ENCODE measurements at places on chromosomes 3 and 15.

DNA sequence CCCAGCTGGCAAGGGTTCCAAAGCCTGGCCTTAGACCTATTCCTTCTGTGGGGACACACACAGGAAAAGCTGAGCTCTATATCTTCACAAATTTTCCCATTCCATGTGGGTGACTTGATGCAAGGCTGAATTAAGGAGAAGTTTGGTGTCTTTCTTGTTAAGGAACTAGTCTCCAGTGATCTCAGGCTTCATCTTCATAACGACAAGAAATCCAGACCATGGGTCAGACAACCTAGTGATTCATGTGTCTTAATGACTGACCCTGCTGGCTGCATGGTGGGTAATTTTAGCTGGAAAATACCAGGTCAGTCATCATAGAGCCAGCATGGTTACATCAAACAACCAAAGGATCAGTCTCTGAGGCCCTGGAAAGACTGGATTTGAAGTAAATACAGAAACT, 112.7 kb upstream of the SLC4A7 start:
- no peak for DNase-seq

GRCh38 chr3:109242187-109242523, 74.2 kb downstream of the DPPA2 start:
- DNase-seq = no peak

DNA sequence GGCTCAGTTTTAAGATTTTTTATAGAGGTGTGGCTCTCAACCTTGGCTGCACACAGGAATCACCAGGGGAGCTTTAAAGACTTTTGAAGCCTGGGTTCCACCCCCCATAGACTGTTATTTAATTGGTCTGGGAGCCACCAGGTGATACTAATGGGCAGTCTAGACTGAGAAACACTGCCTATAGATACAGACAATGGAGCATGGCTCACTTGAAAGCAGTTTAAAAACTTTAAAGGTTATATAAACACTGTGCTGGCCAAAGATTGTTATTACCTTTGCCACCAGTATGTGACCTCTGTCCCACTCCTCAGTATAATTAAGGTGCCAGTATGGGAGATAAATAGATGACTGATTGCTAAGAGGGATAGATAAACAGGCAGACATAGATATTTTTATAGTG, 3.8 kb downstream of the GOLIM4 start:
- no peak for DNase-seq

DNA sequence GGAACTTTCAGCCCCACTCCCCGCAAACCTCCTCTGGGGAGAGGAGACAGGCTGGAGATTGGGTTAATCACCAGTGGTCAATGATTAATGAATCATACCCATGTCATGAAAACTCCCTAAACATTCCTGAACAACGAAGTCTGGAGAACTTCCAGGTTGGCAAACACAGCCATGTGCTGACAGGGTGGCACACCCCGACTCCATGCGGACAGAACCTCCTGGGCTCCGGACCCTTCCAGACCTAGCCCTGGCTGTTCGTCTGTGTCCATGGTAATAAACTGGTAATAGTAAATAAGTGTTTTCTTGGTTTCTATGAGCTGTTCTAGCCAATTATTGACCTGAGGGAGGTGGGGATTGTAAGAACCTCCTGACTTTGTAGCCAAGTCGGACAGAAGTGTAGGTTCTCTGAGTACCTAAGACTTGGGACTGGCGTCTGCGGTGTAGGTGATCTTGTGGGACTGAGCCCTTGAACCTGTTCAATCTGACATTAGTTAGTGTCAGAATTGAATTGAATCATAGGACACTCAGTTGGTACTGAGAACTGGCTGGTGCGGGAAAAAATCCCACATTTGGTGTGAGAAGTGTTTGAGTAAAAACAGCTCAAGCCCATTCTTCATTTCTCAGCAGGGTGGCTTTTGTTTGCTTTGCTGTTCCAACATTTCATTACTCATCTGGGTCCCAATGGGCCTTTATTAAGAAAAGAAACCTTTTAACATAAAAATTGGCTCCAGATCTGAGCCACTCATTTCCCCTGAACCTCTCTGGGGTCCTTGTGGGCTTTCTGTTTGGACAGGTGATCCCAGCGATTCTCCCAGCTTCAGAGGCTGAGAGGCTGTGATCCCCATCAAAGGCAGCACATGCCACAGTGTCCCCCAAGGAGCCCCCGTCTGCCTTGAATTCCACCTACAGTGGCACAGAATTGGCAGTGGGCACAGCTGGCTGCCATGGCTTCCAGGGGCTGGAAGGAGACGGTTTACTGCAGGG, 151.0 kb downstream of the TJP1 start:
- DNase-seq = no peak

DNA sequence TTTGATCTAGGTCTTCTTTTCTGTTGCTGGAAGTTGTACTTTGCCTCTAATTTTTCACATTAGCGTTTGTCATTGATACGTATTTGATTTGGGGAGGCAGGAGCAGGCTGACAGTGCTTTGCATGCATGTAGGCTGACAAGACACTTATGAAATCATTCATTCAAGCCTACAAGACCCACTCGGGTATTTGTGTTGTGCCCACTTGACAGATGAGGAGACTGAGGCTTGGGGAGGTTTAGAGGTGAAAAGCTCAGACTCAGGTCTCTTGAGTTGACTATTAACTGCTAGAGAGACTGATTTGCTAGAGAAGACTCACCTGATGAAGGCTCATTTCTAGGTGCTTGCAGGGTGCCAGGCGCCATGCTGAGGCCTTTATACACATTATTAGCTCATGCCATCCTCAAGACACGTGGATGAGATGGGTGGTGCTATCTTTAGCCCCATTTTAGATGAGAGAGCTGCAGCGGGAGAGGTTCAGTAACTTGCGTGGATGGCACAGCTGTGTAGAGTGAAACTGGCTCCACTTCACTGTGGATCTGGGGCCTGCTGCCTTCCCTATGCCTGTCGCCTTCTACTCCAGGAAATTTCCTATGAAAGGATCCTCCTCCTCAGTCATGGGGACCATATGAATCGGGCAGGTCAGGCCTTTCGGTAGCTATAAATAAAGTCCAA, 192.7 kb downstream of the ITPR1 start:
- no peak for DNase-seq

Data from endothelial cell (in vitro differentiated cells).